A549 treated with Mapracorat at 1 μM for 4 hours (cell line): ENCODE measurements at places on chromosomes 1 and 21. TPM values are rescaled to one million over a fixed set of nuclear protein-coding genes. Genes with fewer than 3 reads are reported as not detected.

CD160 gene
- not detected in 5 replicates for total RNA-seq

WNT3A gene
- total RNA-seq: 0.04 to 0.06 TPM in 2 of 5 replicates, not detected in the others

TMEM240 gene
- 0.24 to 1.1 TPM (median 0.32 TPM) in 5 replicates for total RNA-seq

OR2C3 gene
- total RNA-seq: not detected in 5 replicates

CRYZL1 gene
- 12.8 to 15.3 TPM (median 14.0 TPM) in 5 replicates for total RNA-seq

TBX15 gene
- total RNA-seq: 0.03 to 0.08 TPM (median 0.07 TPM) in 4 of 5 replicates, not detected in the other

CGN gene
- 1.5 to 2.4 TPM (median 2.2 TPM) in 5 replicates for total RNA-seq

IGSF8 gene
- total RNA-seq: 6.4 to 10.7 TPM (median 9.3 TPM) in 5 replicates

PBX1 gene
- 11.2 to 15.9 TPM (median 14.0 TPM) in 5 replicates for total RNA-seq

CD244 gene
- not detected in 5 replicates for total RNA-seq
